Left ventricle myocardium inferior (tissue), 1 donor: ENCODE measurements at places on chromosomes 6 and 20.

DNA sequence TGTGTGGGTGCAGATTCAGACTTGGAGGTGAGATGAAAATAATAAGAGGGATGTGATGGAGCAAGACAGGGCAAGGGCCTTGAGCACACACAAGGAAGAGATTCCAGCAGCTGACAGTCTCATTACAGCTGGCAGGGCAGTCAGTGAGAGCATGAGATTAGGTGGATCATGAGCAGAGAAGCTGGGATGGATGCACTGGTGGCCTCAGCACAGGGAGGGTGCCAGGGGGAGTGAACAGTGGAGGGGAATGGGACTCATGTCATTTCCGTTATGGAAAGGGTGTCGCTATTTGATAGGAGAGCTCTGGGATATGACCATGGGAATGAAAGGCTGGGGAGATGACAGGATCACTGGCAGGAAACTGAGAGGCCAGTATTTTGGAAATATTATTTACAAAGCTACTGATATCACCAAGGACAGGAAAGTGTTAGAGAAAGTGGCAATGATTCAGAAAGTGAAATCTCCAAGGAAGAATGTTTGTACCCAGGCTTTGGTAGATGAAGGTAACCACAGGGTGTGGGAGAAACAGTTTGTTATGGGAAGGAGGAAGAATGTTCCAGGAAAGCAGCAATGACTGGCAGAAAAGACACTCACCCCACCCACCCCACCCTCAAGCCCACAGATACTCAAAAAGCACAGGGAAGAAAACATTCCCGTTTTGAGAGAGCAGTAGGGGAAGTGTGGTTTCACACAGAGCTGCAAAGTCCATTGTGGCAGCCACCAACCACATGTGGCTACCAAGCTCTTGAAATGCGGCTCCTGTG is 214.7 kb upstream of the PROKR2 start:
- H3K4me3 ChIP-seq, result no peak overlapping the region
- H3K4me1 ChIP-seq, result peaks cover 11% of the 10 kb centered on the region
- H3K36me3 ChIP-seq, result no peaks in the 10 kb centered on the region
- H3K27me3 ChIP-seq, result no peaks in the 10 kb centered on the region
- no peak overlapping the region for H3K27ac ChIP-seq

DNA sequence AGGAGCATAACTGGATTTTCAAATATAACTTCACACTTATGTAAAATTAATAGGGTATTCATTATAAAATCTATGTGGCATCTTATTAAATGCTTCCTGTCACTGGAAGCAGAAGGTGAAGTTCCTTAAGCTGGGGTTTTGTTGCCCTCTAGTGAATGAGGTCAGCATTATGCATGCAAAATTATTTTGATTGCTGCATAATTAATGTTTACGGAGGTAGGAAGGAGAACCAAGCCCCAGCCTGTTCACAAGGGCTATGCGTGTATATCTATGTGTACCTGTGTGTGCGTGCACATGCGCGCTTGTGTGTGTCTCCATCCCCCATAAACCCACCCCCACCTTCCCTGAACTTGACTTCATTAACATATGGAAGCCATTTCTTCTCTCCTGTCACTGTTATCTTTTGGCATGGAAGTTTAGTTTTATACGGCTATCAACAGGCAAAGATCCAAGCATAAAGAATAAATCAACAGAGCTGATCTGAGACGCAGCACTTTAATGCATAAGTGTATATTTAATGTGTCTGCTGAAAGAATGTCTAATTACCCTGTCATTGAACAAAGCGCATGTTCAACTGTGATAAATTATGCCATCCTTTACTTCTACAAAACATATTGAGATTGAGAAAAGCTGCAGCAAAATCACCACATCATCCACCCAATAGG is 90.2 kb upstream of the CDH4 start:
- no peak overlapping the region for H3K27ac ChIP-seq
- no peaks in the 10 kb centered on the region for H3K4me1 ChIP-seq
- no peaks in the 10 kb centered on the region for H3K36me3 ChIP-seq
- peaks cover 91% of the 10 kb centered on the region for H3K27me3 ChIP-seq
- H3K4me3 ChIP-seq, result no peak overlapping the region
- DNase-seq, result no peak

DNA sequence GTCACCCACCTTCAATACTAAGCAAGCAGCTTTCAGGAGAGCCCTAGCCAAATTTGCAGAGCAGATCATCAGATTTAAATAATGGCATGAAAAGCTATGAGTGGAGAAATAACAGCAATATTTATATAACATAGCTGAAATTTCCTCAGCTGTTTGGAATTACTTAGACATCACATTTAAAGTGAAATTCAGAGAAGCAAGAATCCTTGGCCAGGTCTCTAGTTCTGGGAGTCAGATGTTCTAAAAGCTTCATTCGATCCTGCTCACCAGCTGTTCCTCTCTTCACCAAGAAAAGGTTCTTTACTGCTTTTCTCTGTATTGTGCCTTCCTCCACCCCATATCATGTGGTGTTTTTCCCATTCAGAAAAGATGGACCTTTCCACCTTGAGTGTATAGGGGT is 152.3 kb upstream of the JAG1 start:
- H3K4me3 ChIP-seq, result no peak overlapping the region
- DNase-seq, result no peak
- H3K4me1 ChIP-seq, result no peaks in the 10 kb centered on the region
- H3K27me3 ChIP-seq, result no peaks in the 10 kb centered on the region
- H3K36me3 ChIP-seq, result no peaks in the 10 kb centered on the region

DNA sequence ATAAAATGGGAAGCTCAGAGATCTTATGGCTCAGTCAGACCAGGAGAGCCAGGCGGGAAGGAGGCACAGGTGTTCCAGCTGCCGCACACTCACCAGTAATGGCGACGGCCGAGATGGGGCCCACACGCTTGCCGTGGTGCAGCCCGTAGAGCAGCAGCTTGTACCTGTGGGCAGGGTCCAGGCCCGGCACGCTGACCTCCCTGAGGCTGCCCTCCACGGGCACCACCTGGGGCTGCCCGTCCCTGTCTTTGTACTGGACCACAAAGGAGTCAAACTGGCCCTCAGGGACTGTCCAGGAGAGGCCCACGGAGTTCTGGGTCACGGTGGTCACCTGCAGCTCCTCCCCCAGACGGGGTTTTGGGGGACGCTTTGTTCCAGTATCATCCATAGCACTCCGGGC is 31.2 kb downstream of the CYP21A2 start:
- H3K27me3 ChIP-seq, result no peaks in the 10 kb centered on the region
- peaks cover 7% of the 10 kb centered on the region for H3K4me1 ChIP-seq
- no peak for DNase-seq
- H3K4me3 ChIP-seq, result no peak overlapping the region

GRCh38 chr6:35562060-35562459 is 49.4 kb upstream of the TULP1 start:
- no peak overlapping the region for H3K27ac ChIP-seq
- no peak overlapping the region for H3K4me3 ChIP-seq
- peaks cover 27% of the 10 kb centered on the region for H3K27me3 ChIP-seq
- H3K4me1 ChIP-seq, result peaks cover 7% of the 10 kb centered on the region
- H3K36me3 ChIP-seq, result no peaks in the 10 kb centered on the region

- H3K36me3 ChIP-seq, result no peaks in the 10 kb centered on the region
- peak overlapping the region; percentile 72 for H3K27ac ChIP-seq
- DNase-seq, result peak; percentile 82
- H3K4me1 ChIP-seq, result peaks cover 17% of the 10 kb centered on the region
- no peaks in the 10 kb centered on the region for H3K27me3 ChIP-seq
Measured at GRCh38 chr20:50762435-50763220, 31.2 kb downstream of the PARD6B start.
